ENCODE measurements at places on chromosomes 4 and X.

DNA sequence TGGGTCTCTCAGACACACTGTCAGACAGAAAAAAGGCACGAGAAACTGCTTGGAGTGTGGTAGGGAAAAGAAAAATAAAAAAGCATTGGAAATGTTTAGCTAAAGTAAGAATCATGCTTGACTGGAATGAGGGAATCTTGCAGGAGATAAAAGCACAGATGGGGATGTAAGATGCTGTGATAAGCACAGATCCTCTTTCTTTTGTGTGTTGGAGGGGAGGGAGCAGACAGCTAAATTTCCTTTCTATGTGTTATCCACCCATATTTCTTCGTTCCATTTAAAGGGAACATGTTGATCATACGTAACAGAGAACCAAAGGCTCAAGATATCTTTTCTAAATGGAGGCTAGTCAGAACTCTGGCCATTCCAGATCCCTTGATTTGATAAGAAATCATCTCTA is 614.0 kb upstream of the LCORL start:
- no peak for DNase-seq

DNA sequence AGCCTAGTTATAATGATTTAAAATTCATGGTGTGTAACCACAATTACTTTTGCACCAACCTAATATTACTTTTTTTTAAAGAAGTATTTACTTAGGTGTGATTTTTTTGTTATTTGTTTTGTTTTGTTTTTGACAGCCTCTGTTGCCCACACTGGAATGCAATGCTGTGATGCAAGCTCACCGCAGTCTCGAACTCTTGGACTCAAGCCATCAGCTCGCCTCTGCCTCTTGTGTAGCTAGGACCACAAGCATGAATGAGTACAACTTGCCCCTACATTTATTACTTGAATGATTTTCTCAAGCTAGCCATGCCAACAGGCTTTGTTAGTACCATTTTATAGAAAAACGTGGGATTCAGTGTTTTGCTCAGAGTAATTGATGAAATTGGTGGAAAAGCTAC is 488.8 kb upstream of the CPEB2 start:
- no peak for DNase-seq

DNA sequence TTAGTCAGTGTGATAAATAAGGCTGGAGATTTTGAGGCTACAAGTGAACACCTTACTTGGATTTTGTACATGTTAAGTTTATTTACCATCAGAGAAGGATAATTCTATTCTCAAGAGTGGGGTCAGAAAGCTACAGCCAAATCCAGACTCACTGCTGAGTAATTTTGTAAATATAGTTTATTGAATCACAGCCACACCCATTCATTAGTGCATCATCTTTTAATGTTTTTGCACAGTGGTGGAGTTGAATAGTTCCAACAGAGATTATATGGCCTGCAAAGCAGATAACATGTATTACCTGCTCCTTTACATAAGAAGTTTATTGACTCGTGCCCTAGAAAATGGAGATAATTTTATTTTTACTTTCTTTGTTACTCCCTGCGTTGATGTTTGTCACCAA is 60.4 kb downstream of the PCDH18 start:
- DNase-seq, result no peak

DNA sequence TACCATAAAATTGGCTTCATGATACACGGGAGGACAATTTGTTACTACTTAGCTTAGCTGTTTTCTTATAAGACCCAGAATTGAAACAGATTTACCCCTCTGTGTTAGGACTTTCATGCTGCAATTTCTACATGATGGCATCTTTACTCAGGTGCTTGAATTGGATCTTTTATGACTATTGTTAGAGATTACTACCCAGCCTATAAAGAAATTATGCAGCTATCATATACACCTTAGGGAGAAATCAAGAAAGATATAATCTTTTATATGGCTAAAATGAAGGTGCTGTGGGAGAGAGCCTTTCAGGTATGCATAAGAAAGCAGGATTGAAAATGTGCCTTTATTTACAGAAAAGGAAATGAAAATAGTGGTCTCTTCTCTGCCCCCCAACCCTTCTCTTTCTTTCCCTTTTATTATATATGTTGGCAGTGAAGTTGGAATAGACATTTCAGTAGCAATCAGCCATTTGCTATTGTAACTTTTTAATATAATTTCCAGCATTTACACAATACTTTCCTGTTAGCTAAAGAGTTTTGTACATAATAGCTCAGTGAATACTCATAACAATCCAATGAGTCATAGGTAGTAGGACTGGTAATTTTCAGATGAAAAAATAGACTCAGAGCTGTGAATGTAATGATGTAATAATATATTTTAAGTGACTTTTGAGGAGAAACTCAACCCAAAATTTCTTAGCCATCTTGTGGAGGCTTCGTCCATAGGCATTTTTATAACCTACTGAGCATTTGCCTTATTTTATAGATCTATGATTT is 311.8 kb downstream of the ADGRL3 start:
- DNase-seq, result no peak

GRCh38 chr4:138223231-138223910 is 18.8 kb downstream of the SLC7A11 start:
- no peak for DNase-seq

DNA sequence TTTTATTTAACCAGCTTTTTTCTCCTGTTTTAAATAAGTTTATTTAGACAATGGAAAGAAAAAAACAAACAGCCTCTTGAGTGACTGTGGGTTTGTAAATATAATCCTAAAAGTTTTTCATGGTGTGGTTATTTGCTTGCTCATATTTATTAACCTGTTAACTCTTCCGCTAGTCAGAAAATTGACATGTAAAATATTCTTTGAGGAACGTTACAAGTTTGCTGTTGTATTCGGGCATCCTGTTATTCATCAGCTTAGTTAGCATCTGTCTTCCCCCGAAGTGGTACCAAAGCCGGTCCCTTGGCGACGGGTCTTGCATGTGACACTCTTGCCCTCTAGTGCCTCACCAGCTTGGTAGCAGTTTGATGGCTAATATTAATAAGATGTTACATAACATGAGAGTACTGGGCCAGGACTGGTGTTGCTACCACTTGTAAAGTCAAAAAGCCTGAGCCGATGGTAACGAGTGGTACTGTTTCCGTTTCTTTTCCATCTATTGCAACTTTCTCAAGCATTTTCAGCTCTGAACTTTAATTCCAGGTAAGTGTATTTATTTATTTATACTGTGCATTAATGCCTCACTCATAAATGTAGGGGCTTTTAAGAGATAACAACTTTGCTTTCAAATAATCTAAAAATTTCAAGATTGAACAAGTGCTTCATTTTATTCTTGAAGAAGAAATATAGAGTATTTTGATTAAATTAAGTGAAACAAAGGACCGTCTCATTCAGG is at the start of gene NDST3:
Gene NDST3, plus strand, starts transcription at position 434 of the 733 bp plus-strand sequence. CDS start 19,425 bp downstream, outside the sequence.
- DNase-seq, result no peak

DNA sequence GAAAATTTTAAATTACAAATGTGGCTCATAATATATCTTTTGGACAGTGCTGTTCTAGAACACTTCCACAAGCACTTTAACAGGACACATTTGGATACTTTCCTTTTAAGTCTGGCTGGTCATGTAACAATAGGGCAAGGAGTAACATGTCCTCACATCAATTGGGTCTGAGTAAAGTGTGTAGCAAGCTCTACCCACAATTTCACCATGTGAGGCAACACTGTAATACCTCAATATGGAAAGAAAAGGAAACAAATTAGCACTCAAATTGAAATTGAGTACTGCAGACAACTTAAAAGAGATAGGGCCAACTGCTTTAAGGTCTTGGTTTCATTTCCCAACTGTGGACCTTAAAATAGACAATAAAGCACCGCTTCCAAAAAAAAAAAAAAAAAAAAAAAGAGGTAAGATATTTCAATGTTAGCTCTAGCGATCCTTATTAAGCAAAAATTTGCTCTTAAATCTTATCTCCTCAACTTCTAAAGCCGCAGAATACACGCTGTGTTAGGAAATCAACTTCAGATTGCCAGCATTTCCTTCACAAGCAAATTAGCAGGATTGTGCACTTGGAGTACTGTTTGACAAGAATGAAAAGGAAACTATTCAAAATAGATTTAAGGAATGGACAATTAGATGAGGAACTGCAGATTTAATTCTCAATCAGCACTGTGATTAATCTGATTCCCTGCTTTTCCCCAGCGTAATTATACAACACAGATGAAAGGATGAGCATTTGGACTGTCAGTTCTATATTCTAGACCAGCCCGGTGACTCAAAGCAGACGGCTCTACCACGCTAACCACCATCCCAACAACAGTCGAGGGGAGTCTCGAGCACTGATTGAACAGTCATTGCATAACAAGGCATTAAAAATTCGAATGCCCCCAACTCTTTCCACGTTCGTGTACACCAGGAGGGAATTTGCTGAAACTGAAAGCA is 1.6 kb downstream of the CASK start:
- no peak for DNase-seq

DNA sequence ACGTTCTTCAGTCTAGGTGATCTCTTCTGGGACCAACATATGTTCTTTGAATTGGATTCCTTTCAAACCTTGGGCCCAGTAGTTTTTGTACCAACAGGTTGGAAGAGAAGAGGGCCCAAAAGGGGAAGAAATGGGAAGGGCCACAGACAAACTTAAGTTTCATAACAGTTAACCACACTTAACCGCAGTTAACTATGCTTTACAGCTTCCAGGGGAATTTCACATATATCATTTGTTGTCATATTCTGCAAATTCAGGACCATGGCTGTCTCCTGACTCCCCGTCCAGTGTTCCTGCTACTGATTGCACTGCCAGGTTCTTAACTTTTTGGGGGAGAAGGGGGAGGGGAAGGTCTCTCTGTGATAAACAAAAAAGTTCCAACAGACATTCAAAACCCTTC is 34.6 kb downstream of the RTL5 start:
- no peak for DNase-seq

GRCh38 chr4:95288552-95288951 is 260.2 kb downstream of the UNC5C start:
- no peak for DNase-seq

GRCh38 chrX:115713460-115713859 is 152.5 kb downstream of the PLS3 start:
- no peak for DNase-seq

DNA sequence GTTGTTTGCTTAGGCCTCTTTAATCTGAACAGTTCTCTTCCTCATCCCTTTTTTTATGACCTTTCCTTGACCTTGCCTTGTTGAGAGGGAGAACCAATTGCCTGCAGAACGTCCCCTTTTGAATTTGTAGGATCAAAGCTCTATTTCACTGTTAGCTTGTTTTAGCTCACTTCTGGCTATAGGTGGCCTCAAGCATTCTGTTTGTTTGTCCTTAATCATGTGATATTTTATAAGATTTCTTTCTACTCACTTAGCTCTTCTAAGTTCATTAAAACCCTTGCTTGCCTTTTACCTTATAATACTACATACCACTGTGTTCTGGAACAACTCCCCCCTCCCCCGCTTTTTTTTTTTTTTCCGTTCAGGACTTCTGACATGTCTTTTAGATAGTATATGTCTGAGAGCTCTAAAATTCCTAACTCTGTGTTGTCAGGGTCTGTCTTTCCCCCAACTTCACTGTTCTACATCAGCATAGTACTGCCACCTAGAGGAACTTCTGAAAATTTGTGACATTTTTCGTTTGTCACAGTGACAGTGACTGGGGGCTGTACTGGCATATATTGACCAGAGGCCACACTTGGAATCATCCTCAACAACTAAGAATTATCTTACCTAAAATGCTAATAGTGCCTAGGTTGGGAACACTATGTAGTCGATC is 128.5 kb downstream of the LARP7 start:
- DNase-seq, result no peak

DNA sequence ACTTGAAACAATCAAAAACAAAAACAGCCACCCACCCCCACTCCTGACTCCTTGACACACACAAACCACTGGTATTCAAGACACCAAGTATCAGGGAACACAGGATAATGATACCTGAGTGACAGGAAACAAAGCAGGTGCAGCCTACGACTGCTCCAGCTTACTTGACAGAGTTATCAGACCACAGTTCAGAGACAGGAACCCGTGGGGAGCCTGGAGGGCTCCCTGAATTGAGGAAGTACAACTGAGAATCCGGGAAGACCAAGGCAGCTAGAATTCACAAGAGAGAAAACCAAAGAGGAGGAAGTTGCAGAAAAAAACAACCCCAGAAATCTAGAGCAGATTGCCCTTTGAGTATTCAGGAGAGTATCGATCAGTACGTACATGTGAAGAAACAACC is 20.5 kb downstream of the COMMD8 start:
- no peak for DNase-seq

DNA sequence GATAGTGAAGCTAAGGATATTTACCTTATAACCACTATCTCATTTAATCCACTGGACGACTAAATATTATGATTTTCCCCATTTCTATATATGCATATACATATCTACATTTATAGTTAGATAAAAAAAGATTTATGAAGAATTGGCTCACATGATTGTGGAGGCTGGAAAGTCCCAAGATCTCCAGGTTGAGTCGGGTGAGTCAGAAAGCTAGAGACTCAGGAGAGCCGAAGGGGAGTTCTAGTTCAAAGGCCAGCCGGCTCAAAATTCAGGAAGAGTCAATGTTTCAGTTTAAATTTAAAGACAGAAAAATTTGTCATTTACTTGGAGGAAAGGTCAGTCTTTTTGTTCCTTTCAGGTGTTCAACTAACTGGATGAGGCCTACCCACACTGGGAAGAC is 158.2 kb upstream of the CPEB2 start:
- DNase-seq, result no peak

- DNase-seq, result no peak
Observed at GRCh38 chr4:17124767-17125166, 226.3 kb upstream of the LDB2 start.

- no peak for DNase-seq
Observed at GRCh38 chrX:121581885-121582284, 534.5 kb downstream of the GLUD2 start.

DNA sequence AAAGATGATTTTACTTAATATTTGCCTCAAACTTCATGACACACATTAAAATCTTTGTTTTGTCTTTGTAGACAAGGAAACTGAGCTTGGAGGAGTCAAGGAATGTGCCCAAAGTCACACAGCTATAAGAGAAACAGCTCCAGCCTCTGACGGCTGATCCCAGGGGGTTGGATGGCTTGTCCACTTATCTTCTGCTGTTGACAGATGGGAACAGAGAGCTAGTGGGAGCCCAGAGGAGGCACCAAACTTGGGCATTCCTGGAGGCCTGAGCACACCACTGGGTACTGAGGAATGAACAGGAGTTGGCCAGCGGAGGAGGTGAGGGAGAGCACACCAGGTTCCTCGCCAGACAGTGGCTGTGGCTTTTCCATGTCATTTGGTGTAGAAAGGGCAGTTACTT is 56.4 kb upstream of the GPR78 start:
- no peak for DNase-seq

GRCh38 chr4:36322921-36323354 is 41.5 kb downstream of the DTHD1 start:
- no peak for DNase-seq

GRCh38 chr4:74628852-74629620 is 165.3 kb downstream of the BTC start:
- DNase-seq, result no peak

- no peak for DNase-seq
Observed at GRCh38 chrX:133923113-133923512, 62.3 kb downstream of the GPC3 start.

DNA sequence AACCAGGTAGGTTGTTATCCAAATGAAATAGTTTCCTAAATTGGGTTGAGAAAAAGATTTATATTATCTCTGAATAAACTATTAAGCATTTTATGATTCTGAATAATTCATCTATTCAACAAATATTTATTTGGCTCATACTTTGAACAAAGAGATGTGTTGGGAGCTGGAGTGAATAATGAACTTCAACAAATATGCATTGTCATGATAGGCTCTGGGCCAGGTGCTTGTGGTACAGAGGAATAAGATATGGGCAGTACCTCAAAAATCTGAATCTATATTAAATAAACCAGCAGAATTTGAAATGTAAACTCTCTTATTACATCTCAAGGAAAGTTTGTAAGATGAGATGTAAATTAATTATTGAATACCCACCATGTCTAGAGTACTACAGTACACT is 75.7 kb upstream of the DCLK2 start:
- no peak for DNase-seq
